ENCODE measurements at places on chromosomes 3 and 15. TPM values are rescaled to one million over a fixed set of nuclear protein-coding genes. Genes with fewer than 3 reads are reported as not detected.
A peak's percentile ranks its signal among the peaks of the same experiment; 100 is the strongest.

- H3K27me3 ChIP-seq, result no peaks in the 10 kb centered on the region
- no peaks in the 10 kb centered on the region for H3K4me1 ChIP-seq
- no peak overlapping the region for H3K4me3 ChIP-seq
- no peak for DNase-seq
These were observed 24.5 kb downstream of the NIPA1 start for GRCh38 chr15:22810853-22811338.

GRCh38 chr3:184889312-184889904 lies 77.4 kb downstream of the VPS8 start:
- peaks cover 22% of the 10 kb centered on the region for H3K36me3 ChIP-seq
- H3K27ac ChIP-seq, result no peak overlapping the region
- H3K4me3 ChIP-seq, result no peak overlapping the region
- no peak for DNase-seq
- H3K27me3 ChIP-seq, result no peaks in the 10 kb centered on the region

Gene PDZRN3
- 23.9 TPM for total RNA-seq

GRCh38 chr15:67372543-67372942 lies 118.0 kb downstream of the IQCH start:
- no peaks in the 10 kb centered on the region for H3K4me1 ChIP-seq
- no peaks in the 10 kb centered on the region for H3K36me3 ChIP-seq
- DNase-seq, result no peak
- no peaks in the 10 kb centered on the region for H3K27me3 ChIP-seq
- no peak overlapping the region for H3K4me3 ChIP-seq
- H3K27ac ChIP-seq, result no peak overlapping the region

DNA sequence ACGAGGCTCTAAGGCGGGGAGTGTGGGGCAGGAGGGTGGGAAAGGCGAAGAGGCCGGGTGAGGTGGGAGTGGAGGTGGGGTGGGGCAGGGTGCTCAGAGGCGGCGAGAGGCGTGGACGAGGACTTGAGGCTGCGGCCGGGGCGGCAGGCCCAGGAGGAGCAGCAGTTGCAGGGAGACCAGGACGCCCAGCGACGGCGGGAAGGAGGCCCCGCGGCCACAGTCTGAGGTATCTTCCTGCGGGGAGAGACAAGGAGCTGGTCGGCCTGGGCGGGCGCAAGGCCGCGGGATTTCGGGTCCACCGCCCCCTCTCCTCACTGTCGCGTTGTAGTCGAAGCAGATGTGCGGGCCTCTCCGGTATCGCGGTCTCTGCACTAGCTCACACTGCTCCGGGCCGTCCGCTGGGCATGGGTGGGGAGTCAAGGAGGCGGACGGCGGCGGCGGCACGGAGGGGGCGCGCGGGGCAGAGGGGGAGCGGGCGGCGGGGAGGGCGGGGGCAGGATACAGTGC lies 5.3 kb upstream of the TMEM115 start:
- H3K27ac ChIP-seq, result no peak overlapping the region
- H3K27me3 ChIP-seq, result no peaks in the 10 kb centered on the region
- peak overlapping the region; percentile 55 for H3K4me3 ChIP-seq

GRCh38 chr3:31546162-31546561 lies 13.4 kb downstream of the STT3B start:
- H3K27ac ChIP-seq, result no peak overlapping the region
- H3K4me3 ChIP-seq, result no peak overlapping the region
- H3K27me3 ChIP-seq, result no peaks in the 10 kb centered on the region
- H3K36me3 ChIP-seq, result no peaks in the 10 kb centered on the region
- no peak for DNase-seq
- peaks cover 78% of the 10 kb centered on the region for H3K4me1 ChIP-seq

DNA sequence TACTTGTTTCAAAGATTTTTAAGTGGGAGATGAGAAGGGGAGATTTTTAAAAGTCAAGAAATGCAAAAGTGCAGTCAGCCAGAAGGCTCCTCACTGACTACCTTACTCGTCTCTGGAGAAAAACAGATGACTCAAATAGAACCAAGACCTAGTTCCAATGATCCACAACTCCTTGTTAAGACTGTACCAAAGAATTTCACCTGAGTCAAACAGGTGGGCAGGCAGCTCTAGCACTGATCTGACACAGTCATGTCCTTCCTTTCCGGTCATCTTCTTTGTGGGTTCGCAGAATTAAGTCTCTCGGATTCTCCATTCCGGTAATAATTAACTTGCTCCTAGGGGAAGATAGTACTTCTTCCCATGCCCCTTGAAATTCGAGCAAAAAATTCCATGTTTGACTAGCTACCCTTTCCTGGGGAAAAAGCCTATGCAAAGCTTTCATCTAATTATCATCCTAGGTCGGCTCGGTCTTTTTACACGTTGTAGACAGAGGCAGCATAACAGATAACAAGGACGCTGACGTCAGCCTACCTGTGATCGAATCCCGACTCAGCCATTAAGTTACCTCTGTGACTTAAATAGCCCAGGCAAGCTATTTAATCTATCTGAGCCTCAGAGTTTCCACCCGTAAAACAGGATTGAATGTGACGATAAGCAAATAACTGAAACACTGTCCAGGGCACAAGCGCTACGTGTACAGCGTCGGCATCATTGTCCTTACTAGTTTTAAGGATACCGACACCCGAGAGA lies 758 bp downstream of the SELENOK start:
- peaks cover 5% of the 10 kb centered on the region for H3K36me3 ChIP-seq
- DNase-seq, result no peak
- no peaks in the 10 kb centered on the region for H3K27me3 ChIP-seq
- H3K4me3 ChIP-seq, result peak overlapping the region; percentile 89
- peak overlapping the region; percentile 97 for H3K27ac ChIP-seq

Gene ERICH6
- not detected for total RNA-seq

Gene BUB1B
- total RNA-seq, result 1.8 TPM

DNA sequence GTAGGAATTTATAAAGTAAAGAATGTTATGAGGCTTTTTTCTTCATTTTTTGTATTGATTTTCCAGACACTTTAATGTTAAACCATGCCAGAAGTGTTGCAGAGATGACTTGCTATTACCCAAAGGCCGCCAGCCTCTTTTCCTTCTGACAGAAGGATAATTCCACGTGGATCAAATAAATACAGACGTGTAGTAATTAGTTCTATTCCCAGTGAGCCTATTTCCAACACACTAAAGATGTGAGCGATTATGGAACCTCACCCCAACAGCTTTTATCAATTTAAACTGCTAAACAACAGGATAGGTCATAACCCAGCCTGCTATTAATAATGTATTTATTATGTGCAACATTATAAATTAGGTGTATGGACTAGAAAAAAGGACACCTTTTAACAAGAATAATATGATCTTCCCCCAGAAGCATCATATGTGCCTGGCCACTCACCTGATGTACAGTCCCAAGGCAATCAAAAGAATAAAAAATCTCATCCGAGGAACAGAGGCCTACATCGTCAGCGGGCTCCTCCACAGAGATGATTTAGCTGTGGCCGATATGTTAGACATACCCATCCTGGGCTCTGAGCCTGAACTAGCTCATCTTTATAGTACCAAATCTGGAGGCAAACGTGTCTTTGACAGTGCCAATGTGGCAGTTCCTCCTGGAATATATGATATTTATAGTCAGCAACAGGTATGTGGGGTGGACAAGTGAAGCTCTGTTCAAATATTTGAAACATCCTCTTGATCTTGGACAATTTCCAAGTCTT lies 125.9 kb upstream of the C15orf61 start:
- H3K36me3 ChIP-seq, result no peaks in the 10 kb centered on the region
- H3K27ac ChIP-seq, result no peak overlapping the region
- no peaks in the 10 kb centered on the region for H3K27me3 ChIP-seq
- no peak for DNase-seq

- H3K27ac ChIP-seq, result no peak overlapping the region
- H3K4me3 ChIP-seq, result peak overlapping the region; percentile 35
- peaks cover 57% of the 10 kb centered on the region for H3K4me1 ChIP-seq
- no peaks in the 10 kb centered on the region for H3K36me3 ChIP-seq
- no peak for DNase-seq
- H3K27me3 ChIP-seq, result no peaks in the 10 kb centered on the region
These were observed 13.0 kb downstream of the ZFAND6 start for GRCh38 chr15:80072285-80072994.

- no peaks in the 10 kb centered on the region for H3K36me3 ChIP-seq
- no peak for DNase-seq
- H3K4me1 ChIP-seq, result no peaks in the 10 kb centered on the region
- no peaks in the 10 kb centered on the region for H3K27me3 ChIP-seq
- H3K4me3 ChIP-seq, result no peak overlapping the region
These were observed 37.0 kb upstream of the CASR start for GRCh38 chr3:122146466-122146865.

Gene GAP43
- not detected for total RNA-seq

Gene EOMES
- total RNA-seq, result 1.2 TPM

Gene TEX55
- total RNA-seq, result not detected

DNA sequence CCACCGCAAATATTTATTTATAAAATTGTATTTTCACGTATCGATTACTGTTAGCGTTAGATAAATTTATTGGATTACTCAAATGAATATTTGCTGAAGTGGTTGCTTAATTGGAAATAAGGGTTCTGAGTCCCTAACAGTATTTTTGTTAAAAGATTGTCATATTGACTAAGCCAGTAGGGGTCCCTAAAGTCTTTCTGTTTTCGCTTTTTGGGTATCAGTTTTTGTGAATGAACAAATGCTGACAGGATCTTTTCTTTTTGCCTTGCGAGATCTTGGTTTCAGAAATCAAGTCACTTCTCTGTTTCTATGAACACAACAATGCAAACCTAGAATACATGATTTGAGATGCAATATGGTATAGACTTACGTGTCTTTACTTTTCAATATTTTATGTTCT lies 7.1 kb downstream of the RAD51 start:
- H3K27ac ChIP-seq, result no peak overlapping the region
- DNase-seq, result no peak
- no peak overlapping the region for H3K4me3 ChIP-seq
- H3K27me3 ChIP-seq, result no peaks in the 10 kb centered on the region
- H3K4me1 ChIP-seq, result no peaks in the 10 kb centered on the region

Gene GASK1A
- total RNA-seq, result 3.9 TPM

- no peak overlapping the region for H3K27ac ChIP-seq
- no peak overlapping the region for H3K4me3 ChIP-seq
- no peaks in the 10 kb centered on the region for H3K27me3 ChIP-seq
- no peaks in the 10 kb centered on the region for H3K36me3 ChIP-seq
- no peak for DNase-seq
- no peaks in the 10 kb centered on the region for H3K4me1 ChIP-seq
These were observed 95.8 kb downstream of the P3H2 start for GRCh38 chr3:190024912-190025311.

- no peak for DNase-seq
- no peaks in the 10 kb centered on the region for H3K36me3 ChIP-seq
- no peak overlapping the region for H3K4me3 ChIP-seq
- no peak overlapping the region for H3K27ac ChIP-seq
- no peaks in the 10 kb centered on the region for H3K4me1 ChIP-seq
These were observed 53.3 kb upstream of the TBC1D5 start for GRCh38 chr3:17795711-17796110.

DNA sequence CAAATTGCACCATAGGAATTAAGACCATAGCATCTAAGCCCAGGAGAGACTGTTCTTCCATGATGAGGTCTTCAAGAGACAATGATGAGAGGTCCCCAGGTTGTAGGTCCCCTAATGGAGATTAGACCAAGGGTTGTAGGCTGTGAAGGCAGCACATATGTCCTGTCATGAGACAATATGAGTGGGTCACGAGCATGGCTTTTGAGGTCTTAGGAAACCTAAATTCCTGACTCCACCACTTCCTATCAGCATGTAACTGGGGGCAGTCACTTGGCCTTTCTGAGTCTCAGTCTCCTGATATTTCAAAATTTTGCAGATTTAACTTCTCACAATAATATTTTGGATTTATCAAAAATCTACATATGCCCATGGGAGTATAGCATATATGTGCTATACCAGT lies 31.3 kb downstream of the STAC start:
- H3K27me3 ChIP-seq, result no peaks in the 10 kb centered on the region
- H3K27ac ChIP-seq, result no peak overlapping the region
- H3K4me3 ChIP-seq, result no peak overlapping the region
- no peaks in the 10 kb centered on the region for H3K4me1 ChIP-seq
- H3K36me3 ChIP-seq, result no peaks in the 10 kb centered on the region

GRCh38 chr3:114632757-114633424 lies 339.1 kb downstream of the TIGIT start:
- no peaks in the 10 kb centered on the region for H3K36me3 ChIP-seq
- DNase-seq, result no peak
- no peaks in the 10 kb centered on the region for H3K4me1 ChIP-seq
- no peak overlapping the region for H3K4me3 ChIP-seq
- no peak overlapping the region for H3K27ac ChIP-seq
- no peaks in the 10 kb centered on the region for H3K27me3 ChIP-seq

DNA sequence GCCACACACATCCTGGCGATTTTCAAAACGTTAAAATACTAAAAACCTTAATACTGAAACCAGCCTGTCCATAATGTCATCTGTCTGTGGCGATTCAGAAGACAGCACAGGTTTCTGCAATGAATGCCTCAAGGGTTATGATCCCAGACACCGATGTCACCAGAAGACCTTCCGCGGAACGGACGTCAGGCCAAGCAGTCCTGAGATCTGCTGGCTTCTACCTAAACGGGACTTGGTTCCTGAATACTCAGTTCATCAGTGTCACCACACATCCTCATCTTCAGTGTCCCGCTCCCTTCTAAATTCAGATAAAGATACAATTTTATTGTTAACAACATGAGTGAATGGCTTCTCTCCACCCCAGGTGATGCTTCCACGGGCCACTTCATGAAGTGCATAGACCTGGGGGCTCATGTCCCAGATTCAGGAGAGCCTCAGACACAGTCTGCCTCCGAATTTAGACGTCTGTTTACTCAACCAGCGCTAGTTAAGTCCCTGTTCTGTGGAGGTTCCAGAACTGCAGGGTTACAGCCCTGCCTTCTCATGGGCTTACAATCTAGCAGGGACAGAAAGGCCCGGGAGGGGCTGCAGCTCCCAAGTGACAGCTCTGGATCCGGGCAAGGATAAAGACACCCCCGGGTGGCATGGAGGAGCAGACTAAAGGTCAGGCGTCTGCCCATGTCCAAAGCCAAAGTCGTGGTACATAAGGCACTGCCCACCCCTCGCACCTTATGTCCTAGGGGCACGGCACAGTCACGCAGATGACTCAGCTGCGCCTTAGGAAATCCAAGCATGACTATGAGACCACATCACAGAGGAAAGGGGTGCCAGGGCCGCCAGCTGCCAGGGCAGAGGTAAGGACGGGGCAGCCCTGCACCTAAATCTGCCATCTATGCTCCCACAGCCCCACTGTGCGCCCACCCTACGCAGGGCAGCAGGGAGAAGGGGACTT lies 75.9 kb downstream of the VGLL4 start:
- no peaks in the 10 kb centered on the region for H3K27me3 ChIP-seq
- peaks cover 42% of the 10 kb centered on the region for H3K36me3 ChIP-seq
- H3K4me3 ChIP-seq, result no peak overlapping the region
- H3K4me1 ChIP-seq, result peaks cover 18% of the 10 kb centered on the region

Gene ISLR
- 40.6 TPM for total RNA-seq

Gene ACOX2
- total RNA-seq, result 20.1 TPM

Gene FAM107A
- 91.5 TPM for total RNA-seq

Gene SHF
- 7.1 TPM for total RNA-seq

GRCh38 chr15:66685638-66686150 lies 16.3 kb upstream of the SMAD6 start:
- no peak overlapping the region for H3K27ac ChIP-seq
- no peaks in the 10 kb centered on the region for H3K36me3 ChIP-seq
- H3K4me1 ChIP-seq, result no peaks in the 10 kb centered on the region
- no peaks in the 10 kb centered on the region for H3K27me3 ChIP-seq
- DNase-seq, result no peak

Measured in upper lobe of right lung (tissue), 1 donor.